ENCODE measurements at places on chromosomes 2 and 18.

GRCh38 chr2:179438654-179439053 lies 174.0 kb upstream of the SESTD1 start:
- DNase-seq, result no peak

DNA sequence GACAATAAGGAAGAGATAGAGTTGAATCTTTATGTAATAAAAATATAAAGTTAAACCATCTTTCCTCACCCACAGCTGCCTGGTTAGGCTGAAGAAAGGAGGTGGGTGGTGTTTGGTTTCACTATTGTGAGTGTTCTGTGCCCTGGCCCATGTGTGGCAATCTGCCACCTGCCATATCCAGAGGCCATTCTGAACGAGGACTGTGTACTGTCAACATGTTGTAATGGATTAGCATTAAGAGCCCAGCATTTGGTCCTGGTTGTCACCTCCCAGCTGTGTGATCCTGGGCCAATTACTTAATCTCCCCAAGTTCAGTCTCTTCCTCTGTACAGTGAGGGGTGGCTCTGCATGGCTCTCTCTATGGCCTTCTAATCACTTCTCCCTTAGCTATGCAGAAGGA lies 118.2 kb upstream of the SEC11C start:
- DNase-seq, result peak; percentile 46

- DNase-seq, result no peak
Measured at GRCh38 chr2:88835726-88836125, 144.3 kb downstream of the RPIA start.

DNA sequence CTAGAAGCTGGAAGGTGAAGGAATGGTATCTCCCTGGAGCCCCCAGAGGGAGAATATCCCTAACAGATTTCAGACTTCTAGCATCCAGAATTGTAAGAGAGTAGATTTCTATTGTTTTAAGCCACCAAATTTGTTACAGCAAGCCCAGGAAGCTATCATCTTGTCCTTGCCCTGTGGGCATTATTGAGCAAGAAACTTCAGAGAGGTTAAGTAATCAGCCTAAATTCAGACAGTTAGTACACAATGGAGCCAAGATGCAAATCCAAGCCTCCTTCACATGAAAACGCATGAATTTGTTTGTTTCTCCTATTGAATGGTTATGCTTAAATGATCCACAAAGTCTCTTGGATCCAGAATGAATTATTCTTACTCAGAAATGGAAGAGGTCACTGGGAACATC lies 55.2 kb upstream of the TRIB2 start:
- DNase-seq, result no peak

- no peak for DNase-seq
Measured at GRCh38 chr18:25282282-25282681, 69.7 kb downstream of the ZNF521 start.

Measured in NCI-H2081 (cell line).